ENCODE measurements at places on chromosomes 11 and 22.

DNA sequence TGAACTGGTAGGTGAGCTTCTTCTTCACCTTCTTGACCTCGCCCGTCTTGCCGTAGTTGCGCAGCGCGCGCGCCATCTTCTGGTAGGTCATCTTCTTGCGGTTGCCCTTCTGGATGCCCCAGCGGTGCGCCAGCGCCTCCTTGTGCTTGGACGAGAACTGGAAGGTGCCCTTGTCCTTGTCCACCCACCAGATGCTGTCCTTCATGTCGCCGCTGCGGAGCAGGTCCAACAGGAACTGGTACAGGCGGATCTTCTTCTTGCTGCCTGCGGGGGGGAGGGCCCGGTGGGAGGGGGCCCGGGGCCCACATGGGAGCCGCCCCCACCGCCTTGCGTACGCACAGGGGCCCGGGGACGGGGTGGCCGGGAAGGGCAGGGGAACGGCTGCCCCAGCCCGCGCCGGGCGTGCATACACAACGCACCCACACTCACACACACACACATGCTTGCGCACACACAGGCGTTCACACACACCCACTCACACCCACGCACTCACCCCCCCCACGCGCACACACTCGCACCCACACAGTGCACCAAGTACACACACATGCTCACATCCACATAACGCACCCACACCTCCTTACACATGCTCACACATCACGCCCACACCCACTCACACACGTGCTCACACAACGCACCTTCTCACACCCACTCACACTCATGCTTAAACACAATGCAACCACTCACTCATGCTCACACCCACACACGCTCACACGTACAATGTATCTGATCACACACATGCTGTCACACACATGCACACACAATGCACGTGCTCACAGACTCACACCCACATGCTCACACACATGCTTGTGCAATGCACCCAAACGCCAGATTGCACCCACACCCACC, 3.0 kb upstream of the MYBPC3 start:
- peak; percentile 18 for DNase-seq

DNA sequence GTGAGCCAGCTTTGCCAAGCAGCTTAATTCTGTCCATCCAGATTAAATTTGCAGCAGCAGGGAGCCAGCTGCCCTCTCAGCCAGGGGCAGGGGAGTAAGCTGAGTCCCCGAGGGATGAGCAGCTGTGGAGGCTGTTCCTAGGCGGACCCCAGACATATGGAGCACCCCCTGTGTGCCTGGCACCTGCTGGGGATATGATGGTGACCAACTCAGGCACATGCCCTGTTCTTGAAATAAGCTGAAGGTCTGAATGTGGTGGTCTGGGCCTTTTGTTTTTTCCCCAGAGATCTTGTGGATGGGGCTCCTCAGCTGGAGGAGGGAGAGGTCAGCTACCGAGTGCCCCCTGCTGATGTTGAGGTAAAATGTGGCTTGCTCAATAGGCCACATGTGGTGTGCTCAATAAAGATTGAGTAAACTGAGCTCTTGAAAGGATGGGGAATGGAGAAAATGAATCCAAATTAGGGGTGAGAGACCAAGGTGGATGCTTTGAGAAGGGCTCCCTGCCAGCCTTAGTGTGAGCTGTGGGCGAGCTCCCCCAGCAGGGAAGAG, 103.3 kb upstream of the NNMT start:
- no peak for DNase-seq

- no peak for DNase-seq
Observed at GRCh38 chr11:36007127-36007655, 63.3 kb downstream of the LDLRAD3 start.

- no peak for DNase-seq
Observed at GRCh38 chr11:31797190-31798056, 13.7 kb downstream of the PAX6 start.

GRCh38 chr22:46674367-46674781, 54.2 kb downstream of the GRAMD4 start:
- DNase-seq, result peak; percentile 94

GRCh38 chr11:115112754-115113153, 391.5 kb downstream of the CADM1 start:
- DNase-seq, result no peak

DNA sequence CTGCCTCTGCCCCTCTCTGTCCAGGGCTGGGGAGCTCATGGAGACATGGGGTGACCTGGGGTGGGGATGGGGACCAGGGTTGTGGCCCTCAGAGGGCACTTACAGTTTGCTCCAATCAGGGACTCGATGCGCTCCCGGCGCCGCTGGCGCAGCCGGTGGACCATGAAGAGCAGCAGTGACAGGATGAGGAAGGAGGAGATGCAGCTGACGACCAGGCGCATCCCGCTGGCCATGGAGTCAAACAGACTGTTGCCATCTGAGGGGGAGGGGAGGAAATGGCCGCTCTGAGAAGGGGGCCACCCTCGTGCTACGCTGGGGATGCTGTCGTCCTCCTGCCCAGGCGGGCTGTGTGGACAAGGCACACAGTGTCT, 80.5 kb downstream of the DGCR2 start:
- no peak for DNase-seq

DNA sequence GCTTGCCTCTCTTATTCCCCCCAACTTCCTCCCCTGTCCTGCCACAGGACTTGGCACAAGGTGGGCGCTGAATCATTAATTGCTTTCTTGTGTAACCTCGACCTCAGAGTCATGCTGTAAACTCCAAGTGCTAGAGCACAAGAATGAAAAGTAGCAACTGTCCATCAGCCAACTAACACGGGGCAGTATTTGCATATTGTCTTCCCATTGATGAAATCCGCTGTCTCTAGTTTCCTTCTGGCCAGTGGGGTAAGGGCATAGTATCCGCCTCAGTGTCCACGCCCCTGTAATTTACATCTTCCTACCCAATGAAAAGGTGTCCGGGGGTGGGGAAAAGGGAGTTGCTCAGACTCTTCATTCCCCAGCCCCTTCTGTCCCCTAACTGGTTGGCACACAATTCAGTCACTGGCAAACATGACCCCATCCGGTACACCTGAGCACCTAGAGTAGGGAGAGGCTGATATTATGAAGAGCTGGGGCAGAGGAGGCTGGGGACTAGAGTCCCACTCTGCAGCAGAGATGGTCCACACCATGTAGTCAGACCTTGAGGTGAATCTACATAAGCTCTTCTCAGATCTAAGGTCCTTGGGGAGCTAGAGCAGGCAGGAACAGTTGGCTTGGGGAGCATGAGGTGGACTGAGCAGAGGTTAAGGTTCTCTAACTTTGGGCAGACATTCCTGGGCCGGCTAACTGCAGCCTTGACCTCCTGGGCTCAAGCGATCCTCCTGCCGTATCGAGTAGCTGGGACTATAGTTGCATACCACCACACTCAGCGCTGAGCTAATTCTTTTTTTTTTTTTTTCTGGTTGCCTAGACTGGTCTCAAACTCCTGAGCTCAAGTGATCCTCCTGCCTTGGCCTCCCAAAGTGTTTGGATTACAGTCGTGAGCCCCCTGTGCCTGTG, 6.8 kb upstream of the GGA1 start:
- no peak for DNase-seq

DNA sequence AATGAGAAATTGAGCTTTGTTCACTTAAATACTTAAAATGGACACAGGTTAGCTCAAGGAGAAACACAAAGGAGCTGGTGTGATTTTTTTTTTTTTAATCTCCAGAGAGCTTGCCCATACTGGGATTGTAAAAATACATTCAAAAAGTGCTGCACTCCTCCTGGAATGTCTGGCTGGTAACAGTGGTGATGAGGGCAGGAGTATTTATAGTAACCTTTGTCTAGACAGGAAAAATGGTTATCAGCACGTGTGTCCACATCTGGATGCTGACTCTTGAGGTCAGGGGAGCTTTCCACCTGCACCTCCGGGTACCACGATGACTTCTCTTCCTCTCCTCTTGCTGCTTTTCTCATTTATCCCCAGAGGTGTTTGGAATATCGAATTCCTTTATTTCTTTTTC, 30.1 kb downstream of the EXT2 start:
- DNase-seq, result no peak

- no peak for DNase-seq
Observed at GRCh38 chr11:104526006-104526405, 362.1 kb upstream of the PDGFD start.

DNA sequence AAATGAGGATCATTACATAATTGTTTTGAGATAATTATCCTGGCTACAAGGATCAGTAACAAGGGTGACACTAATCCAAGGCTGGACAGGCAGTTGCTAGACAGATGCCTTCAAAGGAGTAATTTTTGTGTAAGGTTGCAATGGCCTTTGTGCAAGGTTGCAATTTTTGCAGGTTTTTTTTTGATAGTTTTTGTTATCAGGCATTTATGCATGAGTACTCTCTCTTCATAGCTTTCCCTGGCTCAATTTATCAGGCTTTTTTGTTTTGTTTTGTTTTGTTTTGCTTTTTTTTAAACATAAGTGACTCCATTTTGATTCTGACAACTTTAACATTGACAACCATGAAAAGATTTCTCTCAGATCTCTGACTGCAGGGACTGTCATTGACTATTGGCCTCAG, 110.2 kb downstream of the SWAP70 start:
- no peak for DNase-seq

DNA sequence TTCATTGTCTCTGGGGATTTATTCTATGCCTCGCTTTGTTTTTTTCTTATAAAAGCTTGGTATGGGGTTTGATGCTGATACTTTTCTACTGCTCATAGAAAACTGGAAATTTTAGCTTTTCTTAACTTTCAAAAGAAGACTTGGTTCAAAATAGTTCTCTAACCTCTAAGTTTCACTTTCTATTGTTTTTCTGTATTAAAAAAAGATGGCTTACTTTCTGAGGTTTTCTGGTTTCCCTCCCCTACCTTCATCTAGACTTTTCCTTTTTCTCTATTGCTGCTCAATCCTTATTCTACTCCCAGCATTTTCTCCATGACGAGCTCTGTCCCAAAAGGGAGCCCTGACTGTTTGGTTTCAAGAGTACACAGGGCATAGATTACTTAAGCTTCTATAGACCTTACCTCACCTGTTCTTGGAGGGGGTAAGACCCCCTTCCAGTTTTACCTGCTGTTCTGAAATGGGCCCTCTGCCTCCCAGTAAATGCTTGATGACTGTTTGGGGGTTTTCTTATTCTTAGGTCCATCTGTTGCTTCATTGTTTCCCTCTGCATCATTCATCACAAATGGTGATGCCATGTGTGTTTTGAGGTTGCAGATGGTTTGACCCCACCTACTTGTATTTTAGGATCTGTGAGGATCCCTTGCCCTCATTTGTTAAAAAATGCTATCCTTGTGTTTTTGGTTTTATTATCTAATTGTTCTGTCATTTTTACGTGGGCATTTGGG, 29.5 kb downstream of the DNHD1 start:
- DNase-seq, result no peak

DNA sequence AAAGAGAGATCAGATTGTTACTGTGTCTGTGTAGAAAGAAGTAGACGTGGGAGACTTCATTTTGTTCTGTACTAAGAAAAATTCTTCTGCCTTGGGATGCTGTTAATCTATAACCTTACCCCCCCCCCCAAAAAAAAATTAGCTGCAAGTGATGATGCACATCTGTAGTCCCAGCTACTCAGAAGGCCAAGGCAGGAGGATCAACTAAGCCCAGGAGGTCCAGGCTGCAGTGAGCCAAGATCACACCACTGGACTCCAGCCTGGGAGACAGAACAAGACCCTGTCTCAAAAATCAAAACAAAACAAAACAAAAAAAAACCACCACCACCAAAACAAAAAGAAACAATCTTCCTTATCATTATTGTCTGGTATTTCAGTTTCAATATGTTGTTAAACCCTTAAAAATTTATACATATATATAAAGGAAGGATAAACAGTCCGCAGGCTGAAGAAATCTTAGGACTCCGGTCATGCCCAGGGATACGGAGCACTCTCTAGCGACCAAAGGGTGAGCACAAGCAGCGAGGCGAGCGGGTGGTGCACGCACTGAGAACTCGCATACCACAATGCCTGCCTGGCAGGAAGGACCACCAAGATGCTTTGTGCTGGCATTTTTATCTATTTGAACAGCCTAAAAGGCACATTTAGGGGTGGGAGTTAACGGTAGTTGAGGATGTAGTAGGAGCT, 6.4 kb downstream of the POLDIP3 start:
- DNase-seq, result no peak

GRCh38 chr11:34600339-34601084, 20.4 kb upstream of the EHF start:
- no peak for DNase-seq

DNA sequence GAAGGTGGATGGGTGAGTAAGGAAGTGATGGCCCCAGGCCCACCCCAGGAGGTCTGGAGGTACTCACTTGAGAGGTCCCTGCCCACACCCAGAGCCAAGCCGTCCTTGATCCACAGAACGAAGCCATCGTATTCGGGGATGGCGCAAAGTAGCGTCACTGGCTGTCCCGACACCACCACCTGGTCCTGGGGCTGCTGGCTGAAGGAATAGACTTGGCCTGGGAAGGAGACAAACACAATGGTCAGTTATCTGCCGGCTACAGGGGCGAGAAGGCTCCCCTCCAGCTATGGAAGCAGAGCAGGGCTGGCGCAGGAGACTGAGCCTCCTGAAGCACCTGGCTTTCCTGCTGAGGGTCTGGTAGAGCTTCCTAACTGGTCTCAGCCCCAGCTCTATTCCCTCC, 171.0 kb downstream of the ST3GAL4 start:
- no peak for DNase-seq

GRCh38 chr22:30513462-30513861, 8.0 kb upstream of the SEC14L4 start:
- no peak for DNase-seq

DNA sequence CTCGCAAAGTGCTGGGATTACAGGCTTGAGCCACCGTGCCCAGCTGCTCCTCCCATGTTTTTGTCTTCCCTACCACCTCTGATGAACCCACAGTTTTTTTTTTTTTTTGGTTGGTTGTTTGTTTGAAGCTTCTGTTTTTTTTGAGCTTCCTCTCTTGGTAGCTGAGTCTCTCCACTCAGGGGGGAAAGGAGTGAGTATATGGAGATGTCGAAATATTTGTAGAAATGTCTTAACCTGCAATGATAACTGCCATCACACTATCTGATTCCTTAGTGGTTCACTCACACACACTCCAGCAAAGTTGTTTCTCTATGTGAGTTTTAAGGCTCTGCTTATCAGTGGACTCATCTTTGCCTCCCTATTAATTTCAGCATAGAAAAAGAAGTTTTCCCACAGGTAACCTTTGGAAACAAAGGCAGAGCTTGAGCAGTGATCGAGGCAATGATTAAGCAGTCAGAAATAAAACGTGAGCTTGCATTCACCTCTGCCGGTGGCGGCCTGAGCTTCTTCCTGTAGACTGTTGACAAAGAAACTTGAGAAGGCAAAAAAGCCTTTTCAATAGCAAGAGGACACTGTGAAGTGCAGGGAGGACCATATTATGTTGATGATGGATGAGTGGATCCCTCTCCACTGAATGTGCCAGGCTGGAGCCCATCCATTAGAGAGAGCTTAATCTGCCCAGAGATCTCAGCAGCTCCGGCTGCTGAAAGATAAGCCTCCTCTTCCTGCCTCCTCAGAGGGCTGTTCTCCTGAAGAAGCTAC, 29.0 kb upstream of the RASSF10 start:
- DNase-seq, result no peak
